ENCODE measurements at places on chromosomes 2 and 18. TPM values are rescaled to one million over a fixed set of nuclear protein-coding genes. Genes with fewer than 3 reads are reported as not detected.

GRCh38 chr18:12441475-12442034 lies 33.8 kb downstream of the PRELID3A start:
- DNase-seq = peak; percentile 41

Gene CRYGD
- not detected for polyA plus RNA-seq

- no peak for DNase-seq
Measured at GRCh38 chr2:179017773-179018357, 32.1 kb downstream of the CCDC141 start.

Gene KCNF1
- polyA plus RNA-seq = 18.1 TPM

Gene ASB18
- not detected for polyA plus RNA-seq

Gene LGALSL
- polyA plus RNA-seq = 2.5 TPM

DNA sequence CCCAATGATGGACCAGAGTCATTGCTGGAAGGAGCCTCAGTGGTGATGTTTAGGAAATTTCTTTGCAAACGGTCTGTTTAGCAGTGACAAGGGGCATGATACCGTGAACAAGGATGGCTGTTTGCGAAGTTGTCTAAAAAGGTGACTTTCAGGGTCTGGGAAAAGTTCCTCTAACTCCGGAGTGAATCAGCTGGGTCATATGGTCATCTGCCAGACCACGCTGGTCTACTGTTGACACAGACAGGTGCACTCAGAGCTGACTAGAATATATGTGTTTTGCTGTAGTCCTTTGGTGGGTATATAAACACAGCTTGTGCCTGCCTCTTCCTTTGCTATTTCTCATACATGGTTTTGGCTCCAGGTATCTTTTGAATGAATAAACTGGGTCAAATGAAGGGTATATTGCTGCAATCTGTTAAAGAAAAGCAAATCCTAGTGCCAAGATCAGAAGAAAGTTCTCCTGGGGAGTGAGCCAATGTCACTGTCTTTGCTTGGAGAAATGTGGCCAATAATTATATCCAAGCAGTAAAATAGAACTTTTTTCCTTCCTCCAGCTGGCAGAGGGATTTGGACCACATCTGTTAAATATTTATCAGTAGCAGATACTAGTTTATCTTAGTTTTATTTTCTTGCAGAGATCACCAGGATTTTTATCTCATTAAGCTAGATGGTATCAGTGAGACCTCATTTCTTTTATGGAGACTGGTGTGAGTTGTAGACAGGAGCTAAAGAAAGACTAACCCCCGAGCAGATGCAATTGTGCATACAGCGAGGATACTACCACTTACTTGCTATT lies 286.0 kb downstream of the TRIB2 start:
- DNase-seq = peak; percentile 56

Gene LIPT1
- 3.5 TPM for polyA plus RNA-seq

GRCh38 chr2:234375176-234375880 lies 121.6 kb downstream of the ARL4C start:
- peak; percentile 66 for DNase-seq

Gene ABCB11
- polyA plus RNA-seq = not detected

DNA sequence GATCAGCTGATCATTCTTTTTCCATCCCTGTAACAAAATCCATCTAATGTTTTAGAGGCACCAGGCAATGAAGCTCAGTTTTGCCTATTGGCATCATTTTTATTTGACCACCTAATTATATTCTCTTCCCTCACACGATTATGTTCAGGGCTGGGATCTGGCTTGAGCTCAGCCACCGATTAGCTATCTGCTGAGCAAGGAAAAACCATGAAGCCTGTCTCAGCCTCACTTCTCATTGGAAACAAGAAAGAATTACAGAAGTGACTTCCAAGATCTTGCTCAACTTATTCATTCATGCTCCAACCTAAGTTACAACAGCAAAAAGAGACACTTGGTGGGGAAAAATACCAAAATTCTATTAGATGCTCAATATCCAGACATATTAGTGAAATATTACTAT lies 139.0 kb upstream of the SH3BP4 start:
- no peak for DNase-seq

GRCh38 chr2:146125551-146125950 lies 1605.6 kb upstream of the ZEB2 start:
- no peak for DNase-seq
